Right atrium auricular region (tissue), 2 donors: ENCODE measurements at places on chromosomes 13 and 19. TPM values are rescaled to one million over a fixed set of nuclear protein-coding genes. Genes with fewer than 3 reads are reported as not detected.

GRCh38 chr13:99913167-99913566 lies 58.4 kb downstream of the ZIC5 start:
- no peak for DNase-seq
- H3K4me1 ChIP-seq, result no peaks in the 10 kb centered on the region
- H3K4me3 ChIP-seq, result no peak overlapping the region
- no peaks in the 10 kb centered on the region for H3K27me3 ChIP-seq
- H3K36me3 ChIP-seq, result no peaks in the 10 kb centered on the region

- no peaks in the 10 kb centered on the region for H3K4me1 ChIP-seq
- H3K27me3 ChIP-seq, result no peaks in the 10 kb centered on the region
- H3K36me3 ChIP-seq, result no peaks in the 10 kb centered on the region
- H3K4me3 ChIP-seq, result no peak overlapping the region
Observed at GRCh38 chr13:104773775-104774174, 1707.6 kb upstream of the SLC10A2 start.

- H3K36me3 ChIP-seq, result peaks cover 41% of the 10 kb centered on the region
- peak overlapping the region; percentile 51 for H3K4me3 ChIP-seq
- H3K27me3 ChIP-seq, result no peaks in the 10 kb centered on the region
- DNase-seq, result no peak
- no peak overlapping the region for H3K27ac ChIP-seq
Observed at GRCh38 chr19:49687566-49688316, 1.7 kb upstream of the ADM5 start.

GRCh38 chr13:26326562-26326961 lies 72.6 kb downstream of the CDK8 start:
- no peaks in the 10 kb centered on the region for H3K4me1 ChIP-seq
- H3K36me3 ChIP-seq, result no peaks in the 10 kb centered on the region
- DNase-seq, result no peak
- H3K27ac ChIP-seq, result peak overlapping the region; percentile 24
- H3K27me3 ChIP-seq, result no peaks in the 10 kb centered on the region

DNA sequence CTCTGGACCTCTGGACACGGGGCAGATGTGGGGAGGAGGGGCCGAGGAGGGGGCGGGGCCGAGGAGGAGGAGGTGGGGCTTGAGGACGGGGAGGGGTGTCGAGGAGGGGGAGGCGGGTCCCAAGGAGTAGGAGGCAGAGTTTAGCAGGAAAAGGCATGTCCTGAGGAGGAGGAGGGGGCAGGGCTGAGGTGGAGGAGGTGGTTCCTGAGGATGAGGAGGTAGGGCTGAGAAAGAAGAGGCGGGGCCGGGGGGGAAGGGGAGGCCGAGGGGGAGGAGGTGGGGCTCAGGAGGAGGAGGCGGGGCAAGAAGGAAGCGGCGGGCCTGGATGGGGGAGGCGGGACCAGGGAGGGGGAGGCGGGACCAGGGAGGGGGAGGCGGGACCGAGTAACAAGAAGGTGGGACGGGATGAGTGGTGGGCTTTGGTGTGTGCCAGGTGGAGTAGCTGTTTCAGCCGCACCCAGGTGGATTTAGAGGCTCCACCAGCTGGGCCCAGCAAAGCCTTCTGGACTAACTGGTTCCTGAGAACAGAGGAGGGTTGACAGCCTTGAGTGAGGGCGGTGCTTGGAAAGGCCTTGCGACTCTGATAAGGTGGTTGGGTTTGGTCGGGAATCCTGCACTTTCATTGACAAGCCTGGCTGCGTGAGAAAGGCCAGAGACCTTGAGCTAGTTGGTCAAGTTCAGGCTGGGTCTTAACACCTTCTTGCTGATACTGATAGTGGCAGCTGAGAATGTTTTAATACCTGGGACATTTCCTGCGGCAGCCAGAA lies 7.7 kb downstream of the TECR start:
- DNase-seq, result peak; percentile 76
- no peaks in the 10 kb centered on the region for H3K27me3 ChIP-seq
- no peaks in the 10 kb centered on the region for H3K36me3 ChIP-seq
- H3K27ac ChIP-seq, result no peak overlapping the region
- peak overlapping the region; percentile 42 for H3K4me3 ChIP-seq

The ZNF383 gene
- 8.3 TPM for total RNA-seq

The ZNF490 gene
- total RNA-seq, result 4.5 TPM

The NOVA2 gene
- total RNA-seq, result 1.5 TPM

The COMP gene
- 12.5 TPM for total RNA-seq
